ENCODE measurements at places on chromosomes 16 and 17. TPM values are rescaled to one million over a fixed set of nuclear protein-coding genes. Genes with fewer than 3 reads are reported as not detected.

The KRTAP2-2 gene
- total RNA-seq = not detected

The TNFRSF17 gene
- total RNA-seq = not detected

The ZPBP2 gene
- not detected for total RNA-seq

The WNT9B gene
- not detected for total RNA-seq

GRCh38 chr16:77195411-77195810 lies 3.8 kb upstream of the SYCE1L start:
- no peaks in the 10 kb centered on the region for H3K27me3 ChIP-seq
- no peak for DNase-seq
- peaks cover 24% of the 10 kb centered on the region for H3K36me3 ChIP-seq
- no peak overlapping the region for H3K4me3 ChIP-seq

- H3K27me3 ChIP-seq = no peaks in the 10 kb centered on the region
- no peak overlapping the region for H3K4me3 ChIP-seq
- no peak overlapping the region for H3K27ac ChIP-seq
- DNase-seq = no peak
These were observed 11.0 kb upstream of the ZG16 start for GRCh38 chr16:29767062-29767461.

- no peak for DNase-seq
- H3K27me3 ChIP-seq = no peaks in the 10 kb centered on the region
- peaks cover 38% of the 10 kb centered on the region for H3K4me1 ChIP-seq
- H3K36me3 ChIP-seq = no peaks in the 10 kb centered on the region
- peak within 1 kb of the TSS; percentile 45 for H3K4me3 ChIP-seq
These were observed at the start of gene CHD3 for GRCh38 chr17:7888184-7888920. Gene CHD3 (plus strand): TSS chr17:7888789. CDS start chr17:7889001, 212 bp downstream.

DNA sequence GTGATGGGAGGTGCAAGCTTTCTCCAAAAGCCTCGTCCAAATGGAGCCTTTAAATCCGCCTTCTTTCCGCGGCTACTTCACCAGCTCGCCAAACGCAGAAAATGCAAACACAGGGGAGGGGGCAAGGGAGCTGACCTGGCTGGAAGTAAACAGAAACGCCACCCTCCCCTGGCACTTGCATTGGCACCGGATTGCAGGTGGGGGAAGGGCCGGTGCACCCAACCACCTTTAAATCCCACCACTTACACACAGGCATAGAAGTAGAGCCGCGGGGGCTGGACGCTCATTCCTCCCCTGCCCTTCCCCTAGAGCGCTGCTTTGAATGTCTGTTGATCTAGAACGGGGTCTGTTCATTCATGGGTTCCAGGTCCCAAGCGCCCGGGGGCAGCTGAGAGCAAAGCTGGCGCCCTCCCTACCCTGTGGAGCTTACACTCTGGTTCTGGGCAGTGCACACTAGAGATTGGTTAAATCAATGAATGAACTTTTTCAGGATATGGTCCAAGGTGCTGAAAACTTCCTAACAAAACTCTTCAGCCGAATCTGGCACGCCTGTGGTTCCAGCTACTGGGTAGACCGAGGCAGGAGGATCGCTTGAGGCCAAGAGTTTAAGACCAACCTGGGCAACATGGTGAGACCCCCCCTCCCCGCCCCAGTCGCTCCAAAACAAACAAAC lies 920 bp upstream of the ZCCHC14 start:
- H3K4me1 ChIP-seq = peaks cover 70% of the 10 kb centered on the region
- peak overlapping the region; percentile 74 for H3K4me3 ChIP-seq
- no peak for DNase-seq
- H3K27ac ChIP-seq = peak overlapping the region; percentile 18
- no peaks in the 10 kb centered on the region for H3K36me3 ChIP-seq

DNA sequence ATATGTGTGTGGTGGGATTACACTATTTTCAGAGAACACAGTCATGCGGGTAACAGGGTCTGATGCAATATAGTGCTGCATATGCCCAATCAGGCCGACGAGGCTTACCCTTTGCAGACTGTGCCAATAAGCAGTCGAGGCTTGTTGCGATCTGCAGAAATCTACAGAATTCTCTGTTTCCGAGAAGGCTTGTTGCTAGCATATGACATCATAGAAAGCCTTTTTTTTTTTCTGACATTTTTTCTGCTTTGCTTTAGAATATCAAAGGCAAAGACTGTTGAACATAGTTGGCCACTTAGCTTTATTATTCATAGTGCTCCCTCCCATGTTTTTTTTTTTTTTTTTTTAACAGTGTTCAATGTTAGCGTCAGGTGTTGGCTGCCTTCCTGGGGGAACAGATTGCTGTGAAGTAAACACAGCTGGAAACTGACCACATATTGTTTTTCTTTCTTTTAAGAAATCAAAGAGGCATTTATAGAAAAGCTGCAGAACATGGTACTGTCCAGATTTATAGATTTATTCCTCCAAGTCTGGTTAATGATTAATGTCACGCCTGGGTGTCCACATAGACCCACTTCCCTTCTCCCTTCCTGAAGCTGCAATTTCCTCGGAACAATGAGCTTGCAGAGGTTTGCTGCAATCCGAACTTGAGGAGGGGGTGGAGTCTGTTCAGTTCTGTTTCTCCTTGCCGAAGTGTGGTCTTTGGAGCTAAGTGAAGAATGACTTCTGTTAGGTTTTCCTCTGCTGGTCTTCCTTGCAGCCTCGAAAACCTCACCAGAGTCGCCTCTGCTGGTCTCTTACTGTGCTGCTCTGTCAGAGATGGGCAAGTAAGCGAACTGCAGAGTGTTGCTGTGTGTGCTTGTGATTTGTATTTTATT lies 87.3 kb downstream of the MAP2K6 start:
- H3K27me3 ChIP-seq = no peaks in the 10 kb centered on the region
- peak; percentile 78 for DNase-seq
- H3K36me3 ChIP-seq = no peaks in the 10 kb centered on the region
- peak overlapping the region; percentile 64 for H3K4me3 ChIP-seq
- H3K27ac ChIP-seq = peak overlapping the region; percentile 44

GRCh38 chr17:71486261-71486660 lies 634.6 kb upstream of the SOX9 start:
- no peak overlapping the region for H3K4me3 ChIP-seq
- DNase-seq = no peak
- no peaks in the 10 kb centered on the region for H3K4me1 ChIP-seq
- H3K27ac ChIP-seq = no peak overlapping the region
- no peaks in the 10 kb centered on the region for H3K27me3 ChIP-seq
- no peaks in the 10 kb centered on the region for H3K36me3 ChIP-seq

- no peak for DNase-seq
- H3K4me3 ChIP-seq = no peak overlapping the region
- peaks cover 12% of the 10 kb centered on the region for H3K4me1 ChIP-seq
- no peaks in the 10 kb centered on the region for H3K36me3 ChIP-seq
- no peaks in the 10 kb centered on the region for H3K27me3 ChIP-seq
- no peak overlapping the region for H3K27ac ChIP-seq
These were observed 40.1 kb upstream of the RHOT1 start for GRCh38 chr17:32102172-32102571.

- H3K4me3 ChIP-seq = no peak overlapping the region
- no peak overlapping the region for H3K27ac ChIP-seq
- H3K27me3 ChIP-seq = no peaks in the 10 kb centered on the region
These were observed 34.3 kb upstream of the PRSS54 start for GRCh38 chr16:58329135-58329534.

GRCh38 chr17:75008373-75008772 lies 4.1 kb upstream of the MRPL58 start:
- no peak overlapping the region for H3K27ac ChIP-seq
- H3K4me1 ChIP-seq = peaks cover 19% of the 10 kb centered on the region
- no peak for DNase-seq
- no peaks in the 10 kb centered on the region for H3K27me3 ChIP-seq
- H3K36me3 ChIP-seq = no peaks in the 10 kb centered on the region

- no peaks in the 10 kb centered on the region for H3K4me1 ChIP-seq
- H3K4me3 ChIP-seq = no peak overlapping the region
- no peaks in the 10 kb centered on the region for H3K27me3 ChIP-seq
- H3K27ac ChIP-seq = no peak overlapping the region
- no peak for DNase-seq
- no peaks in the 10 kb centered on the region for H3K36me3 ChIP-seq
These were observed 168.5 kb downstream of the UTP18 start for GRCh38 chr17:51428668-51429495.

DNA sequence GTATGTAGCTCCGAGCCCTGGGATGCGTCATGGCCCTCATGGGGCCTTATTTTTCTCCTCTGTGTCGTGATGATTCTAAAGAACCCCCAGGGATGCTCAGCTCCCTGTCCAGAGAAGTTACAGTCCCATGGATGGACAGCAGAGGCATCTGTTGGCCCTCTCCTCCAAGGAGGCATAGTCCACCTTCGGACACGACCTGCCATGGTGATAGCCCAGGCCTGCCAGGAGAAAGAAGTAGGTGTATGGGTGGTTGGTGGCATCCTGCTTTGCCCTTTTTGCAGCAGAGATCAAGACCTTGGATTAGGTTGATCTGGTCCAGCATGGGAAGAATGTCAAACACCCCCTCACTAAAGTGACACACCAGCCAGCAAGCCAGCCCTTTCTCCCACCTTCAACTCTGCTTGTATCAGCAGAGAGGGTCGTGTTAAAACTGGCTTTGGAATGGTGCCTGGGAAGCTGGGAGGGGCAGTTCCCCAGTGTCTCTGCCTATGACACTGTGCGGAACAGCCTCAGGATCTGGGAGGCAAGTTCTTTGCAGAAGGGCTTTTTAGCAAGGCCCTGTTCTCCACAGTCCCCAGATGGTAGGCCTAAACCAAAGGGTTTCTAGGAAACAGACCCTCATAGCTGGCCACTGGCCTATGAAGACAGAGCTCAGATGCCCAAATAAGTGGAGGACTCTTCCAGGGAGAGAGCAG lies 259.9 kb upstream of the RPL38 start:
- H3K27ac ChIP-seq = no peak overlapping the region
- H3K4me3 ChIP-seq = no peak overlapping the region
- H3K27me3 ChIP-seq = peaks cover 4% of the 10 kb centered on the region
- DNase-seq = no peak

DNA sequence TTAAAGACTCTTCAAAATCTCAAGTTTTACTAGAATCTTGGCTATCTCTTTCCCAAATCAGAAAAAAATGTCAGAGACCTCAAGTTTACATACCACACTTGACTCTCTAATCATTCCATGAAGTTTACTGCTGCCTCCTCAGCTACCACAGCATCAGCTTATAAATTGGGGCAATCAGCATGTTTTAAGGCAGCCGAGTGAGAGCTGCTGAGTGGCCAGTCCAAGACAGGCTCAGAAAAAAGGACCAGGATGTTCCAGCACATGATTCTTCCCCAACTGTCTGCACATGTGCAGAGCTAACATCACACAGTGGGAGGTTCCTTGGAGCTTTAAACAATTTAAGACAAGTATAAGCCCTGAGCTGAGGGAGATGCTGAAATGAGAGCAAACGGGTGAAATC lies 140.6 kb upstream of the NUDT7 start:
- H3K27ac ChIP-seq = no peak overlapping the region
- no peaks in the 10 kb centered on the region for H3K4me1 ChIP-seq
- no peak for DNase-seq
- H3K27me3 ChIP-seq = peaks cover 2% of the 10 kb centered on the region
- no peaks in the 10 kb centered on the region for H3K36me3 ChIP-seq

DNA sequence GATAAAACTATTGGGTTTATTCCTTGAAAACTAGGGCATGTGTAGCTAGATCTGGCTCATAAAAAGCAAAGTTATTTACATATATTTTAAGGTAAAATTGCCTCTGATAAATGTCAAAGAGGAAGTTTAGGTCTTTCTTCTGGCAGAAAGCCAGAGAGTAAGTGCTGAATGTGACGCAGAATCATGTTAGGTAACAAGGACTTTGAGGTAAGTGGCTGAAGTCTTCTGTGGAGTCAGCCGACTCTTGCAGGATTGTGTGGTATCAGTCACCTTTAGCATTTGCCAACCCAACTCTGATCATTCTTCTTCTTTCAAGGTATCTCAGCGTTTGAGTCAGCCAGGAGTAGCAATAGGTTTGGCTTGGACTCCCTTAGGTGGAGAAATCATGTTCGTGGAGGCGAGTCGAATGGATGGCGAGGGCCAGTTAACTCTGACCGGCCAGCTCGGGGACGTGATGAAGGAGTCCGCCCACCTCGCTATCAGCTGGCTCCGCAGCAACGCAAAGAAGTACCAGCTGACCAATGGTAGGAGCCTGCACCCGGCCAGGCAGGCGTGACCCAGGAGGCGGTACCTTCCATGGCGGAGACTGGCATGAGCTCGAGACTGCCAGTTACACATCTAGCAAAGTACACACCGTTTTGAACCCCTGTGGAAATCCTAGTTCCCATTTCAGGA lies 37.9 kb downstream of the SIAH1 start:
- no peak overlapping the region for H3K4me3 ChIP-seq
- H3K36me3 ChIP-seq = peaks cover 65% of the 10 kb centered on the region
- DNase-seq = no peak
- no peak overlapping the region for H3K27ac ChIP-seq

DNA sequence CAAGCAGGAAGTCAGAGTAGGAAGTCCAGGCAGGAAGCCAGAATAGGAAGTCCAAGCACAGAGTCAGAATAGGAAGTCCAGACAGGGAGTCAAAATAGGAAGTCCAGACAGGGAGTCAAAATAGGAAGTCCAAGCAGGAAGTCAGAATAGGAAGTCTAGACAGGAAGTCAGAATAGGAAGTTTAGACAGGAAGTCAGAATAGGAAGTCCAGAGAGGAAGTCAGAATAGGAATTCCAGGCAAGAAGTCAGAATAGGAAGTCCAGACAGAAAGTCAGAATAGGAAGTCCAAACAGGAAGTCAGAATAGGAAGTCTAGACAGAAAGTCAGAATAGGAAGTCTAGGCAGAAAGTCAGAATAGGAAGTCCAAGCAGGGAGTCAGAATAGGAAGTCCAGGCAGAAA lies 105.3 kb upstream of the C16orf82 start:
- H3K27me3 ChIP-seq = no peaks in the 10 kb centered on the region
- no peaks in the 10 kb centered on the region for H3K4me1 ChIP-seq

DNA sequence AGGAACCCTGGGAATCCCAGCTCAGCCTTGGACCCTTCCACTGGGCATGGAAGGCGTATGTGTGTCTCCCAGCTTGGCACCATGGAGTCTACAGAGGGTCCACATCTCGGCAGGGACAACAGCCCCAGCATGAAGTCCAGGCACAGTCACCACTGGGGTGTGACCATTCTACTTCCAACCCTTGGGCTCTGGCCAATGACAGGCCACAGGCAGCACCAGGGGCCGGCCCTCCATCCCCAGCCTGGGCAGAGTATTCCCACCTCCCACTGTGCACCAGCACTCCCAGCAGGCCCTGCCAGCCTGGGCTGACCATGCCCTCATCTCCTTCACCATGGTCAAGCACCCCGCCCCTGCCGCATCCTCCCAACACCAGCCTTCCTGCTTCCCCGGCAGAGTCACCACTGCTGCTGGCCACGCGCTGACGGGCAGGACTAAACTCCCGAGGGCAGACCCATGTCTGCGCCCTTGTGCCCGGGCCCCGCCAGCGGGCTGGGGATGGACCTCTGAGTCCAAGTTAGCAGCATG lies 9.5 kb upstream of the PPP1R27 start:
- H3K4me1 ChIP-seq = peaks cover 15% of the 10 kb centered on the region
- peaks cover 39% of the 10 kb centered on the region for H3K36me3 ChIP-seq
- DNase-seq = no peak
- H3K4me3 ChIP-seq = no peak overlapping the region

- H3K27ac ChIP-seq = no peak overlapping the region
- H3K4me3 ChIP-seq = no peak overlapping the region
- H3K27me3 ChIP-seq = no peaks in the 10 kb centered on the region
- DNase-seq = no peak
These were observed 23.9 kb downstream of the ACLY start for GRCh38 chr17:41894791-41895331.

- DNase-seq = no peak
- no peak overlapping the region for H3K27ac ChIP-seq
- no peaks in the 10 kb centered on the region for H3K27me3 ChIP-seq
- peaks cover 6% of the 10 kb centered on the region for H3K4me1 ChIP-seq
- no peaks in the 10 kb centered on the region for H3K36me3 ChIP-seq
- H3K4me3 ChIP-seq = no peak overlapping the region
These were observed 124.5 kb upstream of the ZFHX3 start for GRCh38 chr16:73172241-73172972.

All from HepG2 (cell line).